ENCODE measurements at places on chromosomes 4 and X.

GRCh38 chrX:110210417-110211139 lies 107.3 kb downstream of the AMMECR1 start:
- DNase-seq = no peak

DNA sequence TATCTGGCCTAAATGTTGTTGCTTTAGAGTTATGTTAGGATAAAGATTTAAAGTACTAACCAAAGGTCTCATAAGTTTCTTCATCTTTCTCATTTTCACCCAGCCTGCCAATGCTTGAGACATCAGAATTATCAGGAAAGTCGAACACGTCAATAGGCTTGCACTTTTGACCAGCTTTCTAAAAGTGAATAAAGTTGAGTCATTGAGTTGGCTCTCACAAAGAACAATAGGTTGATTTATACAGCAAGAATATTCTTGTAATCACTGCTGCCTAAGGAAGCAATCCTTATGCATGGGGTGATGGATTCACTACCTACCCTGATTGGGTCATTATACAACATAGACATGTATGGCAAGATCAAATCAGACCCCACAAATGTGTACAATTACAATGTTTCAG lies 5.0 kb downstream of the CENPU start:
- no peak for DNase-seq

- DNase-seq = no peak
Measured at GRCh38 chrX:15233416-15234015, 36.4 kb downstream of the ASB9 start.

DNA sequence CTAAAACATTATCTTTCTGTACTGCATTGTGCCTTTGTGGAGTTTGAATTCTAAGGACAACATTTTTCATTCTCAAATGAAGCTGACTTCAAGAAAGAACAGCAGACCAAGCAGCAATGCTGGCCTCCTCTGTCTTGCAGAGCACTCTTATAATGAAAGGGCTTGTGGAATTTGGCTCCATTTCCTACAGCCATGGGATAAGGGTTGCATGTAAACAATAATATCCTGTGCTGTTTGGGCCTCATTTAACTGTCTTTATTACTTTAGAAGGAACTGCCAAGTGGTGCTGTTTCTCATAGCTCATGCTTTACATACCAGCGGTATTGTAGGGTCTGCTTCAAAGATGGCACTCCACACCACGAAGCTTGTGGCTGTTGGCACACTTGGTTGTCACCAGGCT lies 111.4 kb upstream of the EOLA2 start:
- peak; percentile 11 for DNase-seq

GRCh38 chr4:128364565-128364964 lies 77.0 kb upstream of the PGRMC2 start:
- DNase-seq = no peak

GRCh38 chr4:177008071-177008835 lies 215.5 kb upstream of the VEGFC start:
- DNase-seq = no peak

GRCh38 chrX:109440475-109440874 lies 41.4 kb downstream of the GUCY2F start:
- DNase-seq = no peak

- no peak for DNase-seq
Measured at GRCh38 chr4:127881563-127881864, 821 bp downstream of the PLK4 start.

DNA sequence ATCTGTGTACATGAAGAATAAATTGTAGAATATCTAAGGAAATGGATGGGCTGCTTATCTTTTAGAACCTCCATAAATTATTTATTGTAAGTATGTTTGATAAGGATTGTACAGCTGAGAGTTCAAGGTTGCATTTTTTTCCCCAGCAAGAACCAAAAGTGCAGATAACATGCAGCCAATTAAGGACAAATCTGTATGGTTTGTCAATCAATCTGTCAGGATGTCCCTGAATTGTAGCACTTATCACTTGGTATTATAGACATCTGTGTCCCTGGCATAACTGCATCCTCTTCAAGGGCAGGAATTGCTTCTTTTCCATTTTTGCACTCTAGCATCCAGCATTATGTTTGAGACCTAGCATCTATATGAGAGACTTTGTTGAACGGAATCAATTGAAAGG lies 95.4 kb upstream of the IGFBP7 start:
- DNase-seq = no peak

Measured in right renal pelvis (tissue), 4 donors.